Lung (tissue), 17 donors: ENCODE measurements at places on chromosomes 5 and 9.

GRCh38 chr5:143219696-143220095, 183.8 kb downstream of the NR3C1 start:
- DNase-seq = no peak

- no peak for DNase-seq
These were observed 59.6 kb upstream of the GAS1 start for GRCh38 chr9:87006956-87007355.

DNA sequence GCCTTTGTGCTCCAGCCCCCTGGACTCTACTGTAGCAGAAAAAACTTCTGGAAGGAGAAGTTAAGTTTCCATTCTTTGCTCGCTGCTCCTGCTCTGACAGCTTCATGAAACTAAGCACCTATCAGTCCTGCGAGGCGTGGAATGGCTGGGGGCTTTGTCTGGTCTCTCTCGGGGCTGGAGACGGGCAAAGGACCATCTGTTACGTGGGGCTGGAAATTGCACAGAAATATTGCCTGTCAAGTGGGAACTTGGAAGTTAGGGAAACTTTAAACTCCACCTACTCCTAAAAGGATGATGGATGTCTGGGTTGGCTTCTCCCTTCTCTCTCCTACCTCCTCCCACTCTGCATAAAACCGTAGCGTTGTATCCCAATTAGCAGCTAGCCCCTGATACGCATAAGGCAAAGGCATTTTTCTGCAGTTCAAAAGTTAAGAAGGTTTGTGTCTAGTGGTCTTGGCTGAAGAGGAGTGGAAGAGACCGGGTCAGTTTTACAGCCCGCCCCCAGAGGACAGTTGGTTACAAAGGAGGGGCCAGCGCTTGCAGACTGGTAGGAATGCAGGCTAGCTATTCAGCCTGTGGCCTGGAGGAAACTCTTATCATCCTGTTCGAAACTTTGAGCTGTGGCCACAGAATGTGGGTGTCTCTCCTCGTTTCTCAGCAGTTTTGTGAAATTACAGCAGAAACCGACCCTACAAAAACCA, 1.3 kb downstream of the FBXL7 start:
- peak; percentile 85 for DNase-seq

GRCh38 chr5:6961837-6962635, 248.8 kb downstream of the TENT4A start:
- no peak for DNase-seq

GRCh38 chr5:29758986-29759421, 1434.5 kb upstream of the CDH6 start:
- peak; percentile 7 for DNase-seq

DNA sequence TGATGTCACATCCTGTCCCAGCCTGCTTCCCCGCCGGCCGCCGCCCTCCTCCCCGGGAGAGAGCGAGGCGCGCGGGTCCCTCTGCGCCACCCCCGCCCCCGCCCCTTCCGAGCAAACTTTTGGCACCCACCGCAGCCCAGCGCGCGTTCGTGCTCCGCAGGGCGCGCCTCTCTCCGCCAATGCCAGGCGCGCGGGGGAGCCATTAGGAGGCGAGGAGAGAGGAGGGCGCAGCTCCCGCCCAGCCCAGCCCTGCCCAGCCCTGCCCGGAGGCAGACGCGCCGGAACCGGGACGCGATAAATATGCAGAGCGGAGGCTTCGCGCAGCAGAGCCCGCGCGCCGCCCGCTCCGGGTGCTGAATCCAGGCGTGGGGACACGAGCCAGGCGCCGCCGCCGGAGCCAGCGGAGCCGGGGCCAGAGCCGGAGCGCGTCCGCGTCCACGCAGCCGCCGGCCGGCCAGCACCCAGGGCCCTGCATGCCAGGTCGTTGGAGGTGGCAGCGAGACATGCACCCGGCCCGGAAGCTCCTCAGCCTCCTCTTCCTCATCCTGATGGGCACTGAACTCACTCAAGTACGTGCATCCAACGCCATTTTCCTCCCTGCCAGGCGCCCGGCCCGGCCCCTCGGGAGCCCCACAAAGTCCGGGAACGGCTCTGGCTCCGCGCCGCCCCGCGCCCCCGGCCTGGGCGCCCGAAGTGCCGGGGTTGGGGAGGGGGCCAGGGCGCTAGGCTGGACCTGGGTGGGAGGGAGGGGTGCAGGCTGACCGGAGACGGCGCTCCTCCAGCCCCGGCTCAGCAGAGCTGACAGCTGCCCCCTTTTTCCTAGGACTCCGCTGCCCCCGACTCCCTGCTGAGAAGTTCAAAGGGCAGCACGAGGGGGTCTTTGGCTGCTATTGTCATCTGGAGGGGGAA, 12.0 kb upstream of the OLFM1 start:
- peak; percentile 84 for DNase-seq

GRCh38 chr9:133506653-133507038, 18.1 kb downstream of the MYMK start:
- DNase-seq = peak; percentile 44

DNA sequence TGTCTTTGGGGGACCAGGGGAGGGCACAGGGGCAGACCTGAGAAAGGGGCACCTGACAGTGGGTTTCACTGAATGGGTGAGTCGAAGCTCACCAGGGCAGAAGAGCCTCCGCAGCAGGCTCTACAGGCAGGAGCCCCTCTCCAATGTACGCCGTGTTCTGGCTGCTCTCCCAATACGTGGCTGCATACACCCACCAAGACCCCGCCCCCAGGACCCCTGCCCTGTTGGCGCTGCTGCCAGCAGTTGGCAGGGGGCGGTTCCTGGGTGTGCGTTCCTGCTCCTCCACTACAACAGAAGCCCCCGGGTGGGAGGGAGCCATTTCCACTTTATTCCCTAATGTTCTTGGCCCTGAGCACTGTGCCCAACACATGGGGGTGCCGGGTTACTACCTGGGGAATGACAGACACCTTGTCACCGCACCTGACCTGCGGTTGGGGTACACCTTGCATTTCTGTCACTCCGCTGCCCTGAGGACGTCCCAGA, 30.3 kb downstream of the SARDH start:
- DNase-seq = no peak

DNA sequence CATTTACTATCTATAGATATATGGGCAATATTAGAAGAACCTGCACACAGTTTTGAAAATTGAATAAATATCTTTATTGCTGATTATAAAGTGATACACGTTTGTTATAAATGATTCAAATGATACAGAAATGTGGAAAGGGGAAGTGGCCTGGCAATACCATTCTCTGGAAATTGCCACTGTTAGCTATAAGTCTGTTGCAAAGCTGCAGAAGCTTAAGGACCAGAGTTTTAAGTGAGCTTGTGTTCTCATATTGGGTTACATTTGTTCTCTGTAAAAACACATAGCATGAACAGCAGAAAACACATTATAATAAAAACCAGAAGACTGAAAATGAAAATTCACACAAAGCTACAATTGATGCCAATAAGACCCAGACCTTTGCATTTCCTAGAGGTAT, 59.6 kb downstream of the RASGRF2 start:
- no peak for DNase-seq

DNA sequence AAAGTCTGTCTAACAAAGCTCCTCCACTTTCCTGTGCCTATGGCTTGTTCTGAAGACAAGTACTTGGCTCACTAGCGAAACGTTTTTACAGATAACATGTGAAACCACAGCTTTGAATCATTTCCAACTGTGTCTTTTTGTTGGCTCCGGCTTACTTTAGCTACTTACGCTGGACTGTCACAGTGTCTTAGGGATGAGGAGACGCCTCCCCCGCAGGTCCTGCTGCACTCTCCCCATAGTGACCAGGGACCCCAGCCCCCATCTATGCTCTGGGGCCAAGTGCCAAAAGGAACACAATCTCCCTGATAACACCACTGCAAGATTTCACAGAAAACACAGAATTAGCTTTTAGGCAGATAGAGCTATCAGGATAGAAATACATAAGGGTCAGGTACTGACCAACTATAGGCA, 219.1 kb downstream of the ADAMTS6 start:
- peak; percentile 41 for DNase-seq

GRCh38 chr5:17805227-17805825, 171.1 kb downstream of the TAF11L14 start:
- no peak for DNase-seq

GRCh38 chr5:94682814-94683520, 64.5 kb downstream of the SLF1 start:
- DNase-seq = peak; percentile 94

DNA sequence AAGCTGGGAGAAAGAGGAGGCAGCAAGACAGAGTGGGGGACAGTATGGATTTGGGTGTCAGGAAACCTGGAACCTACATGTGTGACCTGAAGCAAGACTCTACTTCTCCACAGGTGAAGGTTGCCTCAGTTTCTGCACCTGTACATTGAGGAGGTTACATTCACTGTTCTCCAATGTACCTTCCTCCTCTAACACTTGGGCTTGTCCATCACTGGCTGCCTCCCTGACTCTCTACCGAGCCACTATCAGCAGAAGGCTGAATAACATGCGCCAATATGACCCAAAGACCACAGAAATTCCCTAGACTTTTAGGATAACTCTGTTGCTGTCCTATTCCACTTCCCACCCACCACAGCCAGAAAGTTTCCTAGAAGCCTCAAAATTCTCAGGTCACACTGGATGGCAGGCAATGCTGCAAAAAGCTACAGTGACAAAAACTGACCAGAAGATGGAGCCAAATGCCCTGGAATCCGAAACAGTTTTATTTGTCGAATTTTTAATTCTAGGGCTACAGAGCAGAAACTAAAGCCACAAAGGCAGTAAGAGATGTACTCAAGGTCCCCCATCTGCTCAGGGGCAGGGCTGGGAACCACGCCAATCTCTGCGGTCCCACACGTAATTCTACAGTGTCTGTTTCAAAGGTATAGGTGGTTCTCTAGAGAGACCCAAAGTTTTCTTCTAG, 64.4 kb downstream of the FAM114A2 start:
- peak; percentile 40 for DNase-seq

- DNase-seq = no peak
These were observed 60.9 kb upstream of the CACNA1B start for GRCh38 chr9:137816531-137817235.

DNA sequence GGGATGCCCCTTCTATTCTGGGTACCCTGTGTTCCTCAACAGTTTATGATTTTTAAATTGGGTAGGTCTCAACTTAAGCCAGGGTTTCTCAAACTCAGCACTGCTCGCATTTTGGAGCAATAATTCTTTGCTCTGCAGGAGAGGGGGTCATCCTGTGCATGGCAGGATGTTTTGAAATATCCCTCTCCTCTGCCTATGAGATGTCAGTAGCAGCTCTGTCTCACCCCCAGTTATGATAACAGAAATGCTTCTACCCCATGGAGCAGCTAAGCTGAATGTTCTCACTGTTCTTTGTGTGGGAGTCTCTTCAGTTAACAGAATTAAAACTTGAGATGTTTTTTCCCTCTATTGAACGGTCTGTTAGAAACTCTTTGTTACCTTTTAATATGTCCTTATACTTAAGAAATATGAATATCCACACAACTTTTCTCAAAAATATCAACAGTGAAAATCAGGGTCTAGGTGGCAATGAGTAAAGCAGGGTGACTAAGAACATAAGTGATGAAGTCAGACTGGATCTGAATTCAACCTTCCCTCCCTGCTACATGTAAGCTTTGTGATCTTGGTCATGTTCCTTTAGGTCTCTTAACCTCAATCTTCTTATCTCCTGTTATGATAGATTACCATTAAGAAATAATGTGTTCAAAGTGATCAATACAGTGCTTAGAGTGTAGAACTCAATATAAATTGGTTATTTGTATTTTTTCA, 89.0 kb downstream of the CAMK4 start:
- no peak for DNase-seq

- DNase-seq = peak; percentile 46
These were observed 222.7 kb downstream of the DCP2 start for GRCh38 chr5:113199122-113199905.

- DNase-seq = peak; percentile 35
These were observed 2.0 kb downstream of the ERBIN start for GRCh38 chr5:65928322-65928752.

DNA sequence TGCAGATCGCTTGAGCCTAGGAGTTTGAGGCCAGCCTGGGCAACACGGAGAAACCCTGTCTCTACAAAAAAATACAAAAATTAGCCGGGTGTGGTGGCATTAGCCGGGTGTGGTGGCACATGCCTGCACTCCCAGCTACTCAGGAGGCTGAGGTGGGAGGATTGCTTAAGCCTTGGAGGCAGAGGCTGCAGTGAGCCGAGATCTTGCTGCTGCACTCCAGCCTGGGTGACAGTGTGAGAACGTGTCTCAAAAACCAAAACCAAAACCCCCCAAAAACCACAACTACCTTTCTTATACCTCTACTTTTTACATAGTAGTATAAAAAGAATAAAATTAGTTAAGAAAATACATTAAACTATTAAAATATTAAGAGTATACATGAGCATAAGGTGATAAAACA, 121.2 kb downstream of the RAPGEF6 start:
- no peak for DNase-seq

GRCh38 chr5:81058121-81058520, 98.0 kb downstream of the RASGRF2 start:
- DNase-seq = no peak
